ENCODE measurements at places on chromosomes 1 and 21.

- no peak for DNase-seq
Measured at GRCh38 chr1:9755441-9755995, 68.2 kb downstream of the CLSTN1 start.

GRCh38 chr1:45359882-45360513, 19.8 kb upstream of the MUTYH start:
- DNase-seq: peak; percentile 35

DNA sequence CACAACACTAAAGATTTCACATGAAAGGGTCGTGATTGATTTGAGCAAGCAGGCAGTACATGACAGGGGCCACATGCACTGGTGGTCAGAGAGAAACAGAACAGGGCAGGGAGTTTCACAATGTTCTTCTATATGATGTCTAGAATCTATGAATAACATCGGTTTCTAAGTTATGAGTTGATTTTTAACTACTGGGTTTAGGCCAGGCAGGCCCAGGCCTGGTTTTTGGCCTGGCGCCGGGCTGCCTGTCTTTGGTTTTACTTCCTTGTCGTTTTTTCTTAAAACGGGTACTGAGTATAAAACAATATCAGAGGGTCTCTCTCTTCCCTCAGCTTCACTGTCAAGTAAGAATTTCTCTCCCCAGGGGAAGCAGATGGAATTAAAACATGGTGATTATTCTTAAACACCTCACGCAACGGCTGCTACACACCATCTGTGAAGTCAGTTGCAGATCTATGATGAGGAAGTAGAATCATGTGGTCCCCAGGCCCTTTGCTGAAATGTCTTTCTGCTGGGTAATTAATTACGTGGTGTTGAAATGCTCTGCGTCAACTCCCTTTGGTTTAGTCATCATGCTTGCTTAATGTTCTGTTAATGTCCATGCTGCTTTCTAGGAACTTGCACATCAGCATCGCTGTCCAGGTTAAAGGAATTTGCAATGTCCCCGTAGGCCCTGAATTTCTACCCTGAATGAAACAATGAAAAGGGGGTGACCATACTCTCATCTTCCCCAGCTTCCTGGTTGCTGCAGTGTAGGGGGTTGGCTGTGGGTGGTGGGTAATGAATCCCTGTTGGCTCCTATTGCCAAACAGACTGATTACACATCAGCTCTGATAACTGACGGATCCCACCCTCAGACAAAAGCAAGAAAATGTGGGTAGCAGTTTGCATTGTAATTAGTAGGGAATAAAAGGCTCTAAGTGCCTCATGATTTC, 70.3 kb downstream of the SERINC2 start:
- no peak for DNase-seq

GRCh38 chr1:58447886-58448285, 98.6 kb downstream of the OMA1 start:
- DNase-seq: no peak

GRCh38 chr1:29251164-29252124, 15.1 kb downstream of the PTPRU start:
- no peak for DNase-seq

DNA sequence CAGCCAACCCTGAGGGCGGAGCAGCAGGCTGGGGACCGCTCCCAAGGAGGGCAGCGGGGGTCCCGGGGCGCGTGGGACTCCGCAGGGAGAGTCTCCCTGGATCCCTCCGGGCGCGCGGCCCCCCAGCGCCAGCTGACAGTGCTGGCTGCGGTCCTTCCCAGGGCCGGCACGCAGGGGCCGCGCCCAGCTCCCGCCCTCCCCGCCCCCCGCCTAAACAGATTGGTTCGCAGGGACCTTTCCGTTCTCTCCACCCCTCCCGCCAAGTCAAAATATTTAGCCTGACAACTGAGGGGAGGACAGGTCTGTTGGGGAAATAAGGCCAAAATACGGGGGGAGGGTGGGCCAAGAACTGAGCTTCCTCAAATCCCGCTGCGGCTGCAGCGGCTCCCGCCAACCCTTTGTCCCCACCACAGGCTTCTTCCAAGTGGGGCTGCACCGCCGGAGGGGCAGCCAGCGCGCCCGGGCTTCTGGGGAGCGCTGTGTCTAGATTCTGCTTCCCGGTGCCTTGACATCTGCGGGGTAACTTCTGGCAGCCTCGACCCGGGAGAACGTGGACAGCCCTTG, at the start of gene INSRR:
Gene INSRR, minus strand, starts transcription at position 159 of the 564 bp plus-strand sequence. CDS start 496 bp downstream, outside the sequence.
- DNase-seq: no peak

- no peak for DNase-seq
Measured at GRCh38 chr1:5928714-5929400, 63.4 kb downstream of the NPHP4 start.

GRCh38 chr1:22920734-22921451, 51.8 kb downstream of the LACTBL1 start:
- no peak for DNase-seq

All from left renal cortex interstitium (tissue), 4 donors.